ENCODE measurements at places on chromosomes 2 and 18.

- DNase-seq, result no peak
Observed at GRCh38 chr18:8364385-8364784, 244.9 kb upstream of the RAB12 start.

DNA sequence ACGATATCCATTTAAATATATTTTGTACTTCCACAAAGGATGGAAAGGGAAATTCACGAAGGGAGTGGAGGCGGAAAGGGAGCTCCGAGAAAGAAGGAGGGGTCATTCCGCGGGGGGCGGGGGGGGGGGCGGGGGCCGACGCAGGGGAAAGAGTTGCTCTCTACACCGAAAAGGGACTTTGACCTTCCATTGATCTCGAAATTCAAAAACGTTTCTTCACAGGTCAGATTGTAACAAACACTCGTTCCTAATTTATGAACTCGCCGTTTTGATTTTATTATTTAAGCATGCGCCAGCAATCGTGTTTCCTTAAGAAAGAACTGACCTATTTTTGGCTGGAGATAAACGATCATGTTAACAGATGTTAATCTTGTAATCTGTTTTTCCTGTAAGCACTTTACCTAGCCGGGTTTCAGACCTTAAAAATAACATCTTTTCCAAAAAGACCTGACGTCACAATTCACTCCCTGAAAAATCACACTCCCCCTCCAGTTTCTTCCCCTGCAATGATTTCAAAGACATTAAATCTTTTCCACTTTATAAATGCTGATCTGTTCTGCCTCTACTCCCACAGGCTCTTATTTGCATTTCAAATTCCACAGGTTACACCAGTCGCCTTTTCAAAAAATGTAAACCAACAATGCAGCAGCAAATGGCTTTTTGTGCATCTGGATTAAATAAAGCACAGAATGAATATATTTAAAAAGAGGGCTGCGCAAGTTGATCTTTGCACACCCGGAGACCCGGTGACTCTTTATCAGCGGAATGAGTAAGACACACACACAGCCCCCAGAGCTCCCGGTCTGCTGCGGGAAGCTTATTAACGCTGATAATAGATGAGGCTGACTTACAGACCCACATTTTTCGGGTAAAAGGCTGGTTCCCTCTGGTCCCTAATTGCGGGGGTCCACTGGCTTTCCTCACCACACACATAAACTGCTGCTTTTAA is 1.6 kb downstream of the ZNF516 start:
- DNase-seq, result peak; percentile 61

DNA sequence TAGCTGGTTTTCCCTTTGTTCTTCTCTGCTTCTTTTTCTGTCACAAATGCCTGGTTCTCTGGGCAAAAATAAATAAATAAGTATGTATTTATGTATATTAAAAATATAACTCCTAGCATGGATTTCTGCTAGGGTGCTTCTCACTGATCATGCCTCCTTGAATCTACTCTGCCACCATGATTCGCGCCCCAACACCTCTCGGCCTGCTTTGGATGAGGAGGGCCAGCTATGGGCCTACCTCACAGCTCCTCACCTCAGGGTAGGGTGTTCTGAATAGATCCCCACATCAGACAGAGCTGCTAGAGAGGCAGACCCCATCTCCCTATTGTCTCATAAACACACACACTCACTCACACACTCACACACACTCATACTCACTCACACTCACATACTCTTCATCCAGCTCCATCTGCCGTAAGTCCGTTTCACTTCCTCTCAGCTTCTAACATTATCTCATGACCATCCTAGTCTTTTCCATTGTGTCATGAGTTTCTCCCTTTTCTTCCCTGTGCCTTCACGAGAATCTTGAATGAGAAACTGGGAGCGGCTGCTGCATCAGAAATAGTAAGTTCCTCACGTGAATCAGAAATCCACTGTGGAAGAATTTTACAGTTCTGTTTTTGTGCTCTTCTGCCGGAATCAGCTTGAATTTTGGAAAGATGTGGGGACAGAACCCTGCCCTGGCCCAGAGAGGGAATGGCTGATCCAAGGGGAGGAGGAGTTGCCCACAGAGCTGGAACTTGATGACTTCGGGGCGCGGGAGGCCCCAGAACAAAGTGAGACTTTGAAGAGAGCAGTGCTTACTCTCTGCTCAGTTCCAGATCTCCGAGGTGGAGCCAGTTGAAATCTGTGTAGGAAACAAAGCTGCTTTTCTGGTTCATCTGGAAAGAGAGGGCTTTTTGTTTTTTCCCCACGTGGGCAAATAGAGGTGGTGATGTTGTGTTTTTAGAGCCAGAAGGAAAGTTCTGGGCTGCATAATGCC is 20.9 kb downstream of the ANXA4 start:
- peak; percentile 27 for DNase-seq

DNA sequence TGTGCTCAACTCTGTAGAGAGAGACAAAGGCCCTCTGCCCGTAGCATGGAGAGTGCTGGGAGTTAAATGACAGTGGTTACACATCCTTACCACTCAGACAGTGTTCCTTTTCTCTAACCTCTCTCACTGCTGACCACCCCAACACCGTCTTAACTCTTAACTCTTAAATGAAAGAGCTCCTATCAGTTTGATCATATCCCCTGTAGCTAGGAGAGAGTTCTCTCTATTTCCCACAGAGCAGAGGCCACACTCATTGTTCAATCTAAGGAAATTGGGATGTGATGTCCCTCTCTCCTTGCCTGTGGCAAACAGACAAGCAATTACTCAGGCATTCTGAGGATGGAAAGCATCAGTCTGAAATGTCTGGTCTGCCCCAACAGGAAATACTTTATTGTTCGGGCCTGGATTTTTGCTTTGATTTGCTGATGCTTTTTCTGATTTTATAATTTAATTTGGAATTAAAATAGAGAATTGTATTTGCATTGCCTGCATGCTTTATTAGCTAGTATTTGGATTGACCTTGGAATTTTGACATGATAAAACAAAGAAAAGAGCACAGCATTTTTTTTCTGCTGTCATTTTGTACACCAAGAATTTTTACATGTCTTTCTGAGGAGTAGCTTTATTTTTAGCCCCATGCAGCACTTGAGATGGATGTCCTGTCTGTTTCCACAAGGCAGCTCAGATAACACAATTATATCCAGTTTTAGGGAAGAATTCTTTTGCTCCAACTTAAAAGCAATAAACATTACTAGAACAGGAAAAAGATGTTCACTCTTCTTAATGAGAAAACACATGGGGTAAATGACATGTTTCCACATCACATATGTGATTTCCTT is 27.7 kb upstream of the IER3IP1 start:
- no peak for DNase-seq

DNA sequence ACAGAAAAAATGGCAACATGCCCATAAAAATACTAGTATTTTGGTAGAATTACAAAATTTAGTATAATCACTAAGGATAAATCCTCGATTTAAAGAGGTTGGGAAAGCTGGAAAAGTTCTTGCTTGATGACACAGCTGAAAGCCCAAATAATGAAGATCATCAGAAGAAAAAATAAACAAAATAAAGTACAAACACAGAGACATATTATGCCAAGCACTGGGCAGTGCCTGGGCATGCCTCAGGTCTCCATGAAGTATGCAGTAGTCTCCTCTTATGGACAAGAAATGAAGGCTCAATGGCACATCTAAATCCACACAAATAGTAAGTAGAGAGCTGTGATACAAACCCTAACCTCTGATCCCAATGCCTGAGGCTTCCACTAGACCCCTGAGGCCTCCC is 57.7 kb downstream of the RNU4ATAC start:
- DNase-seq, result no peak

GRCh38 chr2:241020629-241021190 is 22.3 kb downstream of the SNED1 start:
- no peak for DNase-seq

- no peak for DNase-seq
Observed at GRCh38 chr2:24110660-24111303, 12.4 kb downstream of the PFN4 start.

GRCh38 chr2:230412371-230412711 is 3.7 kb upstream of the SP100 start:
- no peak for DNase-seq

DNA sequence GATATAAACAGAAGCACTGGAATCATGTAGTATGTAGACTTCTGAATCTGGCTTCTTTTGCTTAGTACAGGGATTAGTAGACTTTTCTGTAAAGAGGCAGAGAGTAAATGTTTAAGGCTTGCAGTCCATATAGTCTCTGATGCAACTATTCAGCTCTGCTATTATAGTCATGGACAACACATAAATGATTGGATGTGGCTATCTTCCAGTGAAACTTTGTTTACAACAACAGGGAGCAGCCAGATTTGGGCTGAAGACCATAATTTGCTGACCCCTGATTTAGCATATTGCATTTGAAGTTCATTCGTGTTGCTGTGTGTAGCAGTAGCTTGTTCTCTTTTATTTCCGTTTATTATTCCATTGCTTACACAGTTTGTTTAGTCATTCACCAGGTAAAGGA is 55.0 kb downstream of the GPD2 start:
- no peak for DNase-seq

GRCh38 chr18:36127836-36128529 is 1.2 kb downstream of the SLC39A6 start:
- DNase-seq, result peak; percentile 3

DNA sequence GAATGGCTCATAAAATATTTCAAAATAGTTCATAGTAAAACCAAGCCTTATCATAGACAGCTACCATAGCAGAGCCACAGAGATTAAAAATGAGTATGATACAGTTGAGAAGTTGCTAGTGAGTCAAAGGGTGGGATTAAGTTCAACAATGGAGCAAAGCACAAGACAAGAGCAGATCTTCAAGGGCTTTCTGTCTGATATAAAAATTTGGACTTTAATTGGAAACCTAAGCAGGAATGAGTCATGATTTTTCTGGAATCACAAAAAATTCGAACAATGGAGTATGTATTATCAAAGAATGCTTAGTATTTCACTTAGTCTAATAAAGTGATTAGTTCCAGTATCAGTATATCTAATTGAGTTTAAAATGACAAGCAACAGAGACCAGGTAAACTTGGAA is 487.3 kb upstream of the NETO1 start:
- DNase-seq, result no peak

- DNase-seq, result no peak
Observed at GRCh38 chr2:110772383-110772755, 40.0 kb downstream of the ACOXL start.

DNA sequence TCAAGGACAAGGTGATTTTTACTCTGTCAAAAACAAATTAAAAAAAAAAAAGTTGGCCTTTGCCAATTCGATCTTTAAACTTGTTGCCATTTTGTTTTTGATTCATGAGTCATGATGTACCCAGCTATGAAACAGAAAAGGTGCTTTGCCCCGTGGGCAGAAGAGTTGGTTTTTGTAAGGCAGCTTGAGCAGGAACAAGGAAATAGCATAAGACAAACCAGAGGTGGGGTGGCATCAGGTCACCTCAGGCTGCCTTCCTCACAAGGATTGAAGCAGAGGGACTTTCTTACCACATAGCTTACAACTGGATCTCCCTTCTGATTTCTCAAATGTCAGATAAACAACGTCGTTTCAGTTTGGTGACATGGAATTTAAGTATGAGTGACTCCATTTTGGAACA is 123.8 kb downstream of the ARL4C start:
- no peak for DNase-seq

- no peak for DNase-seq
Observed at GRCh38 chr18:41058351-41059125, 896.5 kb upstream of the PIK3C3 start.

- DNase-seq, result no peak
Observed at GRCh38 chr2:113182471-113183260, 8.9 kb downstream of the PSD4 start.

DNA sequence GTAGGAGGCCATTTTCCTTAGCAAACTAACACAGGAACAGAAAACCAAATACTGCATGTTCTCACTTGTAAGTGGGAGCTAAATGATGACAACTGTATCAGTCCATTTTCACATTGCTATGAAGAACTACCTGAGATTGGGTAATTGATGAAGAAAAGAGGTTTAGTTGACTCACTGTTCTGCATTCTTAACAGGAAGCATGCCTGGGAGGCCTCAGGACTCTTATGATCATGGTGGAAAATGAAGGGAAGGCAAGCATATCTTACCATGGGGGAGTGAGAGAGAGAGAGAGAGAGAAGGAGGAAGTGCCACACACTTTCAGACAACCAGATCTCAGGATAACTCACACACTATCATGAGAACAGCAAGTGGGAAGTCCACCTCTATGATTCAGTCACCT is 105.3 kb downstream of the PARD3B start:
- no peak for DNase-seq

DNA sequence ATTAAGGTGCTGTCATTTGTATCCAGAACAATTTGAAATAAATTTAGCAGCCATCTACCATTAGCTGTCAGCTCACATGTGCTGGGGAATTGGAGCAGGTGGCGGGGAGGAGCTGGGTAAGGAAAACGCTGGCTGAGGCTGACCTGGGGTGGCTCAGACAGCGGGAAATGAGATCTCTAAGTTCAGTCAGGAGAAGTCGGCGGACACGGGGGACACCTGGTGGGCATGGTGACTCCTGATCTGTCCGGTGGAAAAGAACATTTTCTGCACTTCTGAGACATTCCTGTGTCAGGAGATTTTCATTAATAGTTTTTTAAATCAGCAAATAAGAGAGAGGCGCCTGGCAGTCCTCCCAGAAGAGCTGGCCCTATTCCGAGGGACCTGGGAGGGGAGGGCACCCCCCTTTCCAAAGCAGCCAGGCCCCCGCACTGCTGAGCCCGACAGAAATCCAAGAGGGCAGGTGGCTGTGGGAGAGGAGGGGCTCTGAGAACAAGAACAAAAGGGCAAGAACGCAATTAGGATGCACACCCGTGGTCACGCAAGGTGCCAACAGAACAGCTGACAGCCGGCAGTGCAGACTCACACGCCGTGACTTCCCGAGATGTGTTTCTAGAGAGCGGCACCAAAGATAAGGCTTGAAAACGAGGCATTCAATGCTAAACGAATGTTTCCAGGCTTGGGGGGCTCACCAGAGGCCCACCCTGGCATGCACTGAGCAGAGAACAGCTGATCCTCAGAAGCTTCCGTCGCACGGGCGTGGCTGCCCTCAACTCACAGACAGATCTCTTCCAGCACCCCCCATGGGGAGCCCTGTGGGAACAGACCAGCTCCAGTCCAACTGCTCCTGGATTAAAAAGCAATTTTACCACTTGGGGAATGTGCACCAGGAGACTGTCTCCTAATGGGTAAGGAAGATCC is 26.4 kb downstream of the SLC66A2 start:
- DNase-seq, result no peak

- no peak for DNase-seq
Observed at GRCh38 chr2:231218366-231218765, 19.9 kb downstream of the ARMC9 start.

GRCh38 chr18:71850602-71851001 is 693.5 kb downstream of the CBLN2 start:
- DNase-seq, result no peak

GRCh38 chr2:162072976-162073887 is 783 bp downstream of the DPP4 start:
- no peak for DNase-seq
